ENCODE measurements at places on chromosomes 13 and 19.

DNA sequence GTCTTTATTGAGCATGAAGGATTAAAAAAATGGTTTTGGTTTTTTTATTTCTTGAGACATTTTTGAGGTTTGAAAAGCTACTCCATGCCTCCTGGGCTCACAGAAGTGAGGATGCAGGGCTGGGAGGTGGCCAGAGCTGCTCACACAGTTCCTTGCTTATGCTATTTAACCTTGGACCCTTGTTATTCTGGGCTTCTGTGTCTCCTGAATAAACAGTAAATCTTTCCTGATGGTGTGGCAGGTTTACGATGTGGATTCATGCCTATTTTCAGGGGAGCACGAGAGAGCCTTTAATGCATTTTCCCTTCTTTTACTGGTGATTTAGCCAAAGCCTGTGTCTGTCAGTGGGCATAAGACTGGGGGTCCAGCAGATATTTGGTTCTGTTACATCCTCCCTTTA is 34.3 kb upstream of the PCDH8 start:
- DNase-seq: no peak

DNA sequence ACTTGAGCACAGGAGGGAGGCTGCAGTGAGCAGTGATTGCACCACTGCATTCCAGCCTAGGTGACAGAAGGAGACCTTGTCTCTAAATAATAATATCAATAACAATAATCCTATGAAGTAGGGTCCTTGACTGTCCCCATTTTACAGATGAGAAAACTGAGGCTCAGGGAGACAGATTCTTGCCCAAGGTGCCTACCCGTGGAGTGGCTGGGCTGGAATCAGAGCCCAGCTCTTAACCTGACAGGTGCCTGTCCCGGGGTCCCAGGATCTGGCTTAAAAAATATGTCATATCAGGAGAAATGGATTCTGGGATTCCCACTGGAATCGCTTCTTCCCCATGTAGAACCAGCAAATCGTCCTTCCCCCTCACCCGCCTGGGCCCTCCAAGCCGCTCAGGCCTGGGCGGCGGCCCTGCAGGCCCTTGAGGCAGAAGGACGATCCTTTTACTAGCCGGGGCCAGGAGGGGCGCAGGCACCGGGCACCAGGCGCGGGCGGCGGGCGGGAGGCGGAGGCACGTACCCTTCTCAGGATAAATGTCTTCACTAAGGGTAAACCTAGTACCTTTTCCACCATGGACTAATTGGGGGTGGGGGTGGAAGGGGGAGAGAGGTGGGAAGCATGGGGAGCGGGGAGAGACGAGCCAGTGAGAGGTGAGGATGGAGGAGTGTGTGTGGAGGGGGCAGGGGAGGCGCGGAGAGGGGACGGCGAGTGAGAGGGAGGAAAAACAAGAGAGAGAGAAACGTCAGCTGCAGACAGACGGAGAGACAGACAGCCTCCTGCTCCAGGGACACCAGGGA is 60.6 kb downstream of the COLGALT1 start:
- no peak for DNase-seq

DNA sequence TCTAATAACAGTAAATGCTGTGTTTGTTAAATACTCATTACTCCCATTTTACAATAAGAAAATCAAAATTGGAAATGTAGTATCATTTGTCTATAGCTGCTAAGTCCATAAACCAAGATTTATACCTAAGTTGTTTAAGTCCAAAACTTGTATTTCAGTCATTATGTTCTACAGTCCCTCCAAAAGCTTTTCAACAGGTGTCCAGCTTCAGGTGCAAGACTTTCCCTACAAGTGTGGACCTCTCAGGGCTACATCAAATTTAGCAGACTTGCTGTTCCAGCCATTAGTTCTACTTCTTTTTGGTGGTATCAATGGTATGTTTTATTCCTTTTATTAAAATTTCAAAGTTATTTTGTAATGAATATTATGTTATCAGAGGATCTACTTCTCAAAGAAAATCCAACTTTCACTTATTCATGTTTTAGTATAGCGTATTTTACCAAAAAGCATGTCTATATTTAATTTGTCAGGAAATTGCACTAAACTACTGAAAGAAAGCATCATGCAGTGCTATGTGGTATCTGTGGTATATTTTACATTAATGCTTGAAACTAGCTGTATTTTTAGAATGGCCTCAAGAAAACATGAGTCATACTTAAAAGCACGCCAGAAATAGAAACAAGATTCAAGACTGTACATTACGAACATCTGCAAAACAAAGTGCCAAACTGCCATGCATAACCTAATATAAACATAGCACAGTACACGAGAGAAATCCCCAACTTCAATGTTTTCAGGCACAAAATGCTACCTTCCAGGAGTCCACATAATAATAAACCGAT is 44.5 kb downstream of the VWA8 start:
- DNase-seq: no peak

DNA sequence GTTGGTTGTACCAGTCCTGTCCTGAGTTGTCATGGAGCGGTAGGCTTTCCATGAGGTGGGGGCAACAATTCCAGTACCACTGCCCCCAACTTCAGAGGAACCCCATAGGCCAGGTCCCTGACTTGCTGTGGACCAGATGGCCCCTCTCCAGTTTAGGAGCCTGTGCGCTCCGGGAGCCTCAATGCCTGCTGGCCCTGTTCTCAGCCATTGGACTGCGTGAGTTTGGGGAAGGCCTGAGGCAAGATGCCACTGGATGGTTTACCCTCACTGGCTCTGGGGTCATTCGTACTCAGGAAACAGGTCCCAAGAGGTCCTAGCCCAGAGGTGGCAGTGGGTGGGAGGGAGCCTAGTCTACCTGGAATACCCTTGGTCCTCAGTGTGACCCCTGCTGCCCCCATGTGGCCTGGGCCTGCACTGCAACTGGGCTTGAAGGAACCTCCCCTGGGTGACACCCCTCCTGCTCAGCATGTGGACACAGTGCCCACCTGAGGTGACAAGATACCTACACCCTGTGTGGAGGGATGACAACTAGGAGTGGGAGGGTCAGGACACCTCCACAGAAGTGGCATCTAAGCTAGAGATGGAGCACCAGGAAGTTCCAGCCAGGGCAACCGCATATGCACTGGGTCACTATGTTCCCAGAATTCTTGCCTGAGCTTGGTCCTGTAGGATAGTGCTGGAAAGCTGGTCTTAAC is 6.0 kb upstream of the PRR19 start:
- DNase-seq: peak; percentile 23

- no peak for DNase-seq
Measured at GRCh38 chr13:110915874-110916206, 971 bp upstream of the ANKRD10 start.

DNA sequence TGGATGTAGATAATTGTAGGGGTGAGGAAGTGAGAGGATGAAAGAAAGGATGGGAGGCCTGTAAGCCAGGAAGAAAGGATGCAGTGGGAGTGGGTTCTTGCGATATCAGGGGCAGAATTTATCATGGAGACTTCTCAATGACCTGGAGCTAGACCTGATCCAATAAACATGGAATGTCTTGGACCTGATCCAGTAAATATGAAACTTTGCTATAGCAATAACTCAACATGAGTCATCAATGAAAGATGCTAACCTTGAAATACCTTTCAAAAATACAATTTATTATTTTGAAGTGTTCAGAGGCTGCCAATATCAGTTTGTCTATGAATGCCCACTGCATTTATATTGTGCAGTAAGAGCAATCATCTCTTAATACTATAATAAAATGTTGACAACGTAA is 279.5 kb downstream of the POU4F1 start:
- no peak for DNase-seq

- no peak for DNase-seq
Measured at GRCh38 chr13:110826861-110827672, 87.8 kb downstream of the ANKRD10 start.

DNA sequence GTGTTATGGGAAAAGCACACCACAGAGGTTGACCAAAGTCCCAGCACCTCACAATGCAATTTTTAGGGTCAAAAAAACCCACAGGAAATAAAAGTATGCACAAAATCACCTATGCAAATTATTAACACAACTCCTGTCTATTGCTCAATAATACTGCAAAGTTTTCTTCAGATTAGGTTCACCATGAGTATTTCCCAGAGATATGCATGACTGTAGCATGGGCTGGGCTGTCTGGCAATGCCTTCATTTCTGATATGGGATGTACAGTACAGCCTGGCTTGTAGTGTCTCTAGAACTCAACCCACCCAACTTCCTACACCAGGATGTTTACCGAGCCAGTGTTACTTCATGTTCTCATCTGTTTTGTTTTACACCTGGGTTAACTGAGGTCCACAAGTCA is 698.7 kb upstream of the ARGLU1 start:
- DNase-seq: no peak

GRCh38 chr19:38701455-38702063 is 42.7 kb downstream of the CAPN12 start:
- DNase-seq: no peak

GRCh38 chr13:105365831-105366230 is 1169.6 kb downstream of the EFNB2 start:
- DNase-seq: no peak

- DNase-seq: no peak
Measured at GRCh38 chr13:59459972-59460371, 703.8 kb downstream of the DIAPH3 start.

Data from GOT3 (cell line).